ENCODE measurements at places on chromosomes 6 and 20.

GRCh38 chr20:23163562-23163961 is 77.4 kb upstream of the CD93 start:
- no peak for DNase-seq

- no peak for DNase-seq
Observed at GRCh38 chr6:163397326-163397725, 17.2 kb upstream of the QKI start.

GRCh38 chr20:775679-776135 is 7.4 kb upstream of the SLC52A3 start:
- no peak for DNase-seq

DNA sequence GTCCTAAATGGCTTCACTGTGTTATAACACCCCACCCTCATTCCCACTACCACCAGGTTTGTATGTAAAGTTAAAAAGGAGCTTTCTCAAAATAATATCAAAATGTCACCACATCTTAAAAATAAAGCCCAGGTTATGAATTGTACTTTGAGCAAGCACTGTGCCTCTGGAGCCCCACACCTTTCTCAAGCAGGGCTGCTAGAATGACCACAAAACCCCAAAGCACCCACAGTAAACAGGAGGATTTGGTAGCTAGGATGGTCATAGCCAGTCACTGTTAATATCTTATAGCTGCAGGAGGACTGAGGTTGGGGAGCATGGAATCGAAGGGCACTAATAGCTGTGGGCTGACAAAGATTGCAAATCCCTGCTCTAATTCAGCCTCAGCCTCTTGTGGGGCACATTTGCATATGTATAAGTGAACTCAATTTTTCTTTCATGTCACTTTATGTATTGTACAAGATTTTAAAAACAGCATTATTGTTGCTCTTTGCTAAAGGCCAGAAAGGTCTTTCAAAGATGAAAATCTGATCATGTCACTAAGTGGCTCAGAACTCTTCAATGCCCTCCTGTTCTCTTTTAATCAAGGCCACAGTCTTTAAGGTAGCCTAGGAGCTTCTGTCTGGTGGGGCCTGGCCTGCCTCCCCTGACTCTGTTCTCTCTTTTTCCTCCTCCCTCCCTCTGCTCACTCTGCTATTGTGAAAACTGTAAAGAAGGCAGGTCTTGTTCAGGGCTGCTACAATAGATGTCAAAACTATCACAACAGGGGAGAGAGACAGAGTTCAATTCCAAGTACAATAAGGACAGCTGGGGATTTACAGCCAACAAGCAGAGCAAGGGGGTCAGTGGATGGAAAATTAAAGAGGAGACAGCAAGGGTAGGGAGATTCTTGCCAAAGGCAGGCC is 101.6 kb downstream of the TMEM200A start:
- DNase-seq = no peak

- no peak for DNase-seq
Observed at GRCh38 chr6:14520536-14520935, 403.0 kb downstream of the CD83 start.

GRCh38 chr6:93849857-93850256 is 430.5 kb upstream of the EPHA7 start:
- DNase-seq = no peak

- no peak for DNase-seq
Observed at GRCh38 chr20:21944227-21944626, 238.8 kb downstream of the PAX1 start.

DNA sequence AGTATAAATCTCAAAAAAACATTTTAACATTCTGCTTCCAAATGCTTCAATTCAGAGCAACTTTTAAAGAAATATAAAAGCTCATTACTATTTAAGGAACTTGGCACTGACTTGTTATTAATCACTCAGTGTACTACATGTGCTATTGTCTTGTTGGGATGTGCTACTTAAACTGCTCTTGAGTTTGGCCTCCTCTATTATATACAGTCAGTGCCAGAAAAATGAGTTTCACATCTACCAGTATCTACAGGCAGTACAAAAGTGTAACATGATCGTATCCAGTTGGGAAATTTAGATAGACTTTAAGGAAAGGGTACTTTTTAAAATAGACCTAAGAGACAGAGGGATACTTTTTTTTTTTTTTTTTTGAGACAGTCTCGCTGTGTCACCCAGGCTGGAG is 627.3 kb upstream of the SLC35B3 start:
- DNase-seq = no peak

- DNase-seq = no peak
Observed at GRCh38 chr20:19828232-19828631, 70.2 kb downstream of the RIN2 start.

DNA sequence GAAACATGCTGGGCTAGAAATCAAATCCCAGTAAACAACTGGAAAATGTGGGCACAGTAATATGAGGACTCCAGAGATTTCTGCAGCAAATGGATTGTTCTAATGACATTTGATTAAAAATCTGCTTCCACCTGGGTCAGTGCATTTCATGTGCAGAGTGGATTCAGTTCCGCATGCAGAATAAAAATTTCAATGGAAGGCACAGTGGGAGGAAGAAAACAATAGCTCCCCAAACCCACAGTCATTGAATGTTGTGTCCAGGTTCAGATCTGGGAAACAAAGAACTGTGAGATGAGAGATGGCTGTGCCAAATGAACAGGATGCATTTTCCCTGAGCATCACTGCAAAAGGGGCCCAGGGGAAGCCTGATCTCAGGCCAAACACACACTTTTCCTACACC is 403.1 kb downstream of the BTBD9 start:
- no peak for DNase-seq

DNA sequence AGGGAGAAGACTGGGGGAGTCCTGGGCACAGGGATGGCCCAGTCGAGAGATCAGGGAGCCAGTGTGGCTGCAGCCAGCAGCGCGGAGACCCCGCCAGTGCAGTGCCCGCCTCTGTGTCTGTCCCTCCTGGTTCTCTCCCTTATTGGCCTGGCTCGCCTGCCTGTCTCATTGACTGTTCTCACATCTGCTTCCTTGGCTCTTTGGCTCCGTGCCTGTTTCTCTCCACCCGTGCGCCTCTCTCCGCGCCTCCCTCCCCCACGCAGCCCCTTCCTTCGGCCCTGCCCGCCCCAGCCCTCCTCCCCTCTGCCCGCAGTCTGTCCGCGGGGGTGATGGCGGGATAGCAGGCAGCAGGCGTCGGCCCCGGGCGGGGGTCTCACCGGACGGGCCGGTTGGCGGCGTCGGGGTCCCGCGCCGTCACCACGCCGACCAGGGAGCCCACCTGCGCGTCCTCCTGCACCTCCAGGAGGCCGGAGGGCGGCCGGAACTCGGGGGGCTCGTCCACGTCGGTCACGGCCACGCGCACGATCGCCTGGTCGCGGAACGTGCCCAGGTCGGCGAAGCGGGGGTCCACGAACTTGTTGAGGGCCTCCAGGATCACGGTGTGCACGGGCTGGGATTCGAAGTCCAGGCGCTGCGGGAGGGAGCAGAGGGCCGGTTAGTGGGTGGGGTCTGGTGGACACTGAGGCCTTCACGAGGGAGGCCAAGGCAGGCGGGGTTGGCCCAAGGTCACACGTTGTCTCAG is 92.0 kb downstream of the CD40 start:
- no peak for DNase-seq

- DNase-seq = no peak
Observed at GRCh38 chr6:167272151-167272550, 19.0 kb upstream of the UNC93A start.

GRCh38 chr20:37314617-37315016 is 25.2 kb downstream of the MANBAL start:
- no peak for DNase-seq

GRCh38 chr6:2594868-2595267 is 155.9 kb downstream of the MYLK4 start:
- DNase-seq = no peak

- DNase-seq = no peak
Observed at GRCh38 chr6:5995658-5995948, 11.1 kb downstream of the NRN1 start.

- DNase-seq = no peak
Observed at GRCh38 chr6:46925563-46926253, 4.0 kb upstream of the ADGRF5 start.

- DNase-seq = no peak
Observed at GRCh38 chr6:147693181-147693580, 184.7 kb downstream of the SAMD5 start.

- no peak for DNase-seq
Observed at GRCh38 chr6:149114167-149114566, 203.3 kb upstream of the TAB2 start.

DNA sequence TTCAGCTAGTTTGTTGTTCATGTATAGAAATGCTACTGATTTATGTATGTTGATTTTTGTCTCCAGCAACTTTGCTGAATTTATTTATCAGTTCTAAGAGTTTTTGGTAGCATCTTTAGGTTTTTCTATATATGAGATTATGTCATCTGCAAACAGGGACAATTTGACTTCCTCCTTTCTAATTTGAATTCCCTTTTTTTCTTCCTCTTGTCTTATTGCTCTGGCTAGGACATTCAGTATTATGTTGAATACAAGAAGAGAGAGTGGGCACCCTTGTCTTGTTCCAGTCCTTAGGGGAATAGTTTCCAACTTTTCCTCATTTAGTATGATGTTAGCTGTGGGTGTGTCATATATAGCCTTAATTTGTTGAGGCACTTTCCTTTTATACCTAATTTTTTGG is 58.2 kb downstream of the CDH26 start:
- no peak for DNase-seq

DNA sequence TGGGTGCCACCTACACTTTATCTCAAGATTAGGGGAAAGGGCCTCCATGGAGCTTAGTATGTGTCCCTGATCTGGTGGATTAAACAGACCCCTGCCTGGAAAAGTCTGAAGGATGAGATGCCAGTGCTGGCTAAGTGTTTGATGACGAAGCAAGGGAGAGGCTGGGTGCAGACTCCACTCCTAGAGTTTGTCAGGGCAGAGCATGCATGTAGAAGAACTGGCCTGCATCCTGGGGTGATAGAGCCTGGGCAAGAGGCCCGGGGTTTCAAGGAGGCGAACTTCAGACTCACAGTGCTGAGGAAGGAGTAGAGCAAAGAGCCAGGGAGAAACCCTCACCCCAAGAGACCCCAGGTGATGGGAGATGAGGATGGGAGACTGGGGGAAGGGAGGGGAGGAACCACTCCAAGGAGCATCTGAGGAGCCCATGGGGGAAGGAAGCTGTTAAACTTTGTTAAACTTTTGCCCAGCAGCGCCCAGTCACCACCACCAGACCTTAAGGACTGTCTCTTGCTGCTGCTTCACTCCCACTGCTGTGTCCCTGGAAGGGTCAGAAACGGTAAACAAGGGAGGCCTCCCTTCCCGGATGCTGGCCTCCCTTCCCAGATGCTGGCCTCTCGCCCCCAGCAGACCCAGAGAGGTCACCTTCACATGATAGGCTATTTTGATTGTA is 61.6 kb downstream of the RPRD1B start:
- no peak for DNase-seq

- no peak for DNase-seq
Observed at GRCh38 chr6:3297006-3297405, 38.3 kb downstream of the PSMG4 start.

- no peak for DNase-seq
Observed at GRCh38 chr6:74269600-74269858, 573.5 kb downstream of the CD109 start.

DNA sequence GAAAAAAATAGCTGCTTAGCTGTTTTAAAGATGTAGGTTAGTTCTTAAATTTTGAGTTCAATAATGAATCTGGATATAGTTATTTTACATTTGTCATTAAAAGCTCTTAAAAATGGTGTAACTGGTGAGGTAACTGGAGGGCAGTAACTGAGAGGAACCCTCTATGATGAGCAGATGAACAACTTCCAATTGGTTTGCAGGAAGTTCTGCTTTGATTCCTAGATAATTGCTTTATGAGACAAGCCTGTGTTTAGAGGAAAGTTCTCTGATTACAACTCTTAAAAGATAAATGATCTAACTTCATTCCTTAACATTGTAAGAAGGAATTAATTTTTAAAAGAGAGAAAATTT is 8.5 kb downstream of the MYLIP start:
- no peak for DNase-seq

GRCh38 chr6:128358244-128358776 is 162.1 kb downstream of the PTPRK start:
- no peak for DNase-seq

- DNase-seq = no peak
Observed at GRCh38 chr6:112835078-112835477, 487.9 kb downstream of the RFPL4B start.

- no peak for DNase-seq
Observed at GRCh38 chr6:98416027-98416426, 418.3 kb upstream of the POU3F2 start.

DNA sequence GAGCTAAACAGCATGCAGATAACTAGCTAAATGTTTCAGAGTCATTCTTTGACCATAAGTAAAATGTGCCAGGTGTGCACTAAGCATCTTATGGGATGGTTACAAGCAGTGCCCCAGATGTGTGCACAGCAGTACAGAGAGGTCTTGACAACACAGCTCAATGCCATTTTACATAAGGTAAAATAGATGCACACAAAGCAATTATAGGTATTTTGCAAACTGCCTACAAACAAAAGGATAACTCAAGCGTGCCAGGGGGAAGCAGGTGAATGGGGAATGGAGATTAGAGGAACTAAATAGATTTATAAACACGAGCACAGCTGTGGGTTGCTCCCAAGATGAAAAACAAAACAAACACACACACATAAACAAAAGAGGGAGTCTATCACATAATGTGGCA is 64.8 kb downstream of the SLC2A10 start:
- DNase-seq = no peak

GRCh38 chr6:7684076-7684475 is 41.8 kb upstream of the BMP6 start:
- no peak for DNase-seq

- DNase-seq = no peak
Observed at GRCh38 chr6:144447472-144447871, 162.3 kb downstream of the UTRN start.

- DNase-seq = no peak
Observed at GRCh38 chr6:117547688-117548621, 54.4 kb downstream of the GOPC start.

DNA sequence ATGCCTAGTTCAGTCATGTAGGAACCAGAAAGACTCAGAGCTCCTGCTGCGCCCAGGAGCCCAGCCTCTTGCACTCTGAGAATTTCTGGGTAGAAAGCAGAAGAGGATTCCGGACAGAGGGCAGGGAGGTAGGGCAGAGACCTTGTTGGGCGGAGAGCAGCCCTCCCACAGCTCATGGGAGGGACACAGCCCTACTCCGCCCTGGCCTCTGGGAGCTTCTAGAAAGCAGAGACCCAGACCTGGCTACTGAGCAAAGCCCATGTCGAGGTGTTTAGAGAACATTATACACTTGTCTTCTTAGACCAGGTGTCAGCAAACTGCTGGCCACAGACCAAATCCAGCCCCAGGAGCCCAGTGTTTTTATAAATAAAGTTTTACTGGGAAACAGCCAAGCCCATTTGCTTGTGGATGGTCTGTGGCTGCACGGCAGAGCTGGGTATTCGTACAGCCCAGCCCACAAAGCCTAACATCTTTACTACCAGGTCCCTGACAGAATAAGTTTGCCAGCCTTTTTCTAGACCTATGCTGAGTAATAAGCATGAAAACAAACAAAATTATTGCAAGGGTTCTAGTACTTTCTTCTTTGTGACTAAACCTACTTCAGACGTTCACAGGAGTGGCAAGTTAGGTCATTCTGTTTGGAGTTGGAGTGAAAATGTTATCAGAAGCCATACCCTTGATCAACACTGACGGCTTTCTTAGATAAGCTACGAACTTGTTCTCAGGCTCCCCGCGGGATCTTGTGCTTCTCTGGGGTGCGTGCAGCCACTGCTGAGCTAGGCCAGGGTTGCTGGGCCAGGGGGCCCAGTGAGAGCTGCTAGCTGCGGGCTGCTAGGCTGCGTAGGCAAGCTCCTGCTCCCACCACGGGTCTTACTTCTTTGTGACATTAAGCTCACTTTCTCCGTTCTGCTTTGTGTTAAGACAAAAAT is 235.1 kb upstream of the FOXQ1 start:
- no peak for DNase-seq
